Kidney epithelial cell (primary cell): ENCODE measurements at places on chromosomes 6 and 20. TPM values are rescaled to one million over a fixed set of nuclear protein-coding genes. Genes with fewer than 3 reads are reported as not detected.
A peak's percentile ranks its signal among the peaks of the same experiment; 100 is the strongest.

DNA sequence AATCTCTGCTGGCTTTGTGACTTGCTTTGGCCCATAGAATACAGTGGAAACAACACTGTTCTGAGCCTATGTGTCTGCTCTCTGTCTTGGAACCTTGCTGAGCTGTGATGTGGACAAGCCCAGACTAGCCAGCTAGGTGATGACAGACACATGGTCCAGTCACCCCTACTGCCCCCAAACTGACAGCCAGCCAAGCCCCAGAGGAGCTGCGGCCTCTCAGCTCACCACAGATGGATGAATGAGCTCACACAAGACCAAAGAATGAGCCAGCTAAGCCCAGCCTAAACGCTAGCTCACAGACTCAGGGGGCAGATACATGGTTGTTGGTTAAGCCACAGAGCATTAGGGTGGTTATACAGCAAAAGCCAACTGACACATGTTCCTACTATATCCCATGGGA lies 4.1 kb downstream of the AARS2 start:
- no peak for DNase-seq

- DNase-seq, result no peak
Measured at GRCh38 chr20:44166477-44166876, 20.5 kb downstream of the JPH2 start.

DNA sequence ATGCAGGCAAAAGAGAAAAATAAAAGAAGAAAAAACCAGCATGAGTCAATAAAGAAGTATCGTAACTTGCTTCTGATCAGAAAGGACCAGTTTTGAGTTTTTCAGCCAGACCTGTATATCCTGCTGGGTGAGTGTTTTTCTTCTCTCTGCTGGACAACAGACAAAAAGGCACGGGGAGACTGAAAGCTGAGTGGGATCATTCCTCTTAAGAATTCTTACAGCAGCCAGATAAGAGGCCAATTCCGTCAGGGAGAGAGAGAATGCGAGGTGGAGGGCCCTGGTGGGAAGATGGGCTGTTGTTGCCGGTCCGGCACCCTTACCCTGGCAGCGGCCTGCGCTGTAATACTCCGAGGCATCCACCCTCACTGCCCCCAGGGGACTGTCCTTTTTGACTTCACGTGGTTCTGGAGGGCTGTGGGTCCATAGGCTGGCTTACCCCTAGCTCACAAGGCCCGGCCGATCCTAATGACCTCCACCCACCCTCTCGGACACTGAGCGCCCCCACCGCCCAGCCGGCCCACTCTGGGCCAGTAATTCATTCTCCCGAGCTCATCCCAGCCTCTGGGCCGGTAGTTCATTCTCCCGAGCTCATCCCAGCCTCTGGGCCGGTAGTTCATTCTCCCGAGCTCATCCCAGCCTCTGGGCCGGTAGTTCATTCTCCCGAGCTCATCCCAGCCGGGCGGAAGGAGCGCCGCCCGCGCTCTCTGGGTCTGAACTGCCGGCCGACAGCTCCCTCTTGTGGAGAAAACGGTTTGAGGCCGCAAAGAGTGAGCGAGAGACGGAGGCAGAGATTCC lies 118.3 kb upstream of the SIRPA start:
- peak; percentile 34 for DNase-seq

DNA sequence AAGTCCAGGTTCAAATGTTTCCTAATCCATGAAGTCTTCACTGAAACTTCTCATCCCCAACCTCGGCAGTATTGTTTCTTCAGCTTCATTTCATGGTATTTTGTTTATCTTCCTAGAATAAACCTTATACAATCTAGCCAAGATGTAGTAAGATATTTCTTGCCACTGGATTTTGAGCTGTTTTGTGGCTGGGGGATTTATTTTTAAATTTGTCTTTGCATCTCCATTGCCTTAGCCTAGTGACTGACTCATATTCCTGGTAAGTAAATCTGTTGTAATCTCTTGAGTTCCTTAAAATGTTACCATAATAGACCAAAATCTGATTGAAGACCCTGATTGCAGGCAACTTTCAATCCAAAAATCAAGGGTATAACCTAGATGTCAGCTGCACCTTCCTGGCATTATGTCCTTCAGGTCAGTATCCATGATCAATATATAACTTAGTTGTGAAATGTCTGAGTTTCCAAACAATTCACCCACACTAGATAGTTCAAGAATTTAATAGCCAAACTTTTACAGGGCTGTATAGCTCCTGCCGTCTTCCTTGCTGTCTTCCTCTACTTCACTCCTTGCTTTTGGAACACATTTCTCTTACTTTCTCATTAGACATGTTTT lies 4.7 kb upstream of the TRMT11 start:
- no peak for DNase-seq

- DNase-seq, result no peak
Measured at GRCh38 chr20:8254911-8255582, 123.0 kb downstream of the PLCB1 start.

DNA sequence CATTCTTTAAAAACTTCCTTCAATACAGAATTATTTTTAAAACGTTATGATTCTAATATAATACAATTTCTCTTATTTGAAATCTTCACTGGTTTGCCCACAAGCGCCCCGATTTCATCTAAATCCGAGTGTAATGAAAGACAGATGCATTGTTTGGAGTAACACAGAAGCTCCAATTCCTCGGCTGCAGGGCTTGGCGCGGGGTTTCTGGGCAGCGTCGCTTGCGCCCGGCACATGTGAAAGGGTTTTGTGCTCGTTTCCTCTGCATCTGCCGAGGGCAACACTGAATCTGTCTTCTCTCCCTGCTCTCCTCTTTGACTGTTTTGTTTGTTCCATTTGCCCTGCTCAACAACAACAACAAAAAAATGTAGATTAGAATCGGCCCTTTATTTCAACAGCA lies 248.6 kb upstream of the QKI start:
- no peak for DNase-seq

GRCh38 chr6:43942011-43942442 lies 172.0 kb downstream of the VEGFA start:
- no peak for DNase-seq

- no peak for DNase-seq
Measured at GRCh38 chr6:157429248-157429647, 48.3 kb downstream of the ZDHHC14 start.

- DNase-seq, result peak; percentile 85
Measured at GRCh38 chr6:166556863-166557322, 29.6 kb downstream of the RAMACL start.

- no peak for DNase-seq
Measured at GRCh38 chr6:170545405-170545804, 7.7 kb downstream of the PSMB1 start.

Gene GPR31
- not detected in 2 replicates for total RNA-seq

Gene MATN4
- total RNA-seq, result not detected in 2 replicates

Gene REPS1
- 37.9 and 40.7 TPM in 2 replicates for total RNA-seq

Gene LCA5
- total RNA-seq, result 5.1 and 7.0 TPM in 2 replicates

Gene SALL4
- 4.4 and 5.3 TPM in 2 replicates for total RNA-seq
